ENCODE measurements at places on chromosomes 13 and 19. TPM values are rescaled to one million over a fixed set of nuclear protein-coding genes. Genes with fewer than 3 reads are reported as not detected.

DNA sequence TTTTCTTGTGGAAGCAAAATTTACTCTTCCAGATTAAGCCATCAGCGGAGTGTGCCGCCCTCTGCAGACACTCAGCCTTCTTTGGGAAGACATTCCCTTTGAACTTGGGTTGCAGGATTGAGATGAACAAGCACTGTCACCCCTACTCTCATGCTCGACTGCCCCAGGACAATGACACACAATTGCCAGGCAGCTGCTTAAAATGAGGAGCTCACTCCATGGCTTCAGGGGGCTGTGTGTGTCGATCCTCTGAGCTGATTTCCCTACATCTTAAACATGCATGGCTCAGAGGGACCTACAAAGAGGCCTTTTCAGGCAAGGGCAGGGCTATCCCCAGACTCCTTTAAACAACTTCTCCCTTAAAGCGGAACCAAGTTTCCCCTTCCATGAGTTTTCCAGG, 107.5 kb upstream of the MBNL2 start:
- no peak for DNase-seq
- H3K36me3 ChIP-seq: no peaks in the 10 kb centered on the region
- no peak overlapping the region for H3K4me3 ChIP-seq
- no peaks in the 10 kb centered on the region for H3K4me1 ChIP-seq
- no peak overlapping the region for H3K27ac ChIP-seq
- no peaks in the 10 kb centered on the region for H3K27me3 ChIP-seq

GRCh38 chr19:52095172-52096014, at the start of gene ZNF841:
ZNF841 (minus strand) TSS chr19:52095765; CDS start chr19:52084801, 10,964 bp downstream.
- DNase-seq: peak; percentile 99
- no peak within 1 kb of the TSS for H3K27ac ChIP-seq
- no peaks in the 10 kb centered on the region for H3K4me1 ChIP-seq
- H3K4me3 ChIP-seq: peak within 1 kb of the TSS; percentile 88

URAD gene
- polyA plus RNA-seq: not detected

IFNL1 gene
- polyA plus RNA-seq: not detected

FCHO1 gene
- 13.0 TPM for polyA plus RNA-seq

Measured in H1 (cell line).